Sigmoid colon (tissue), 7 donors: ENCODE measurements at places on chromosomes 12 and 14. TPM values are rescaled to one million over a fixed set of nuclear protein-coding genes. Genes with fewer than 3 reads are reported as not detected.

TMEM19 gene
- total RNA-seq: 10.7 TPM

LIN7A gene
- total RNA-seq: 10.7 TPM

UTP20 gene
- 9.2 TPM for total RNA-seq

DHRS4L2 gene
- total RNA-seq: 15.6 TPM

TEX52 gene
- not detected for total RNA-seq

MIP gene
- not detected for total RNA-seq

NAV3 gene
- total RNA-seq: 6.8 TPM

DNA sequence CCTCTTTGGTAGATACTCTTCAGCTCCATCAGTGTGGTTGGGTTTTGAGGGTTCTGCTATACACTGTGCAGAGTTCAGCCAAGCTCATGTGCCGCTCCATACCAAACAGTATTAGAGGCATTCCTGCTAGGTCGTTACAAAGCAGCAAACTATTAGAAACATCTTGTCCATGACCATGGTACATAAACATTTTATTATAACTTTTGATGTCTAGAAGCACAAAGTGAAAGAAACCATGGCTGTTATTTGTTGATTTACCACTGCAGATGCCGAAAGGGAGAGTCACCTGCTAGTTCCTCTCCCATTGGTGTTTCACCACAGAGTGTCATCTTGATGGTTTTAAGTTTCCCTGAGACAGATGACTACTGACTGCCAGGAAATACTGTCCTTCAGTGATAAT, 242.0 kb downstream of the ADAMTS20 start:
- no peaks in the 10 kb centered on the region for H3K36me3 ChIP-seq
- no peaks in the 10 kb centered on the region for H3K4me1 ChIP-seq
- H3K27me3 ChIP-seq: no peaks in the 10 kb centered on the region
- no peak overlapping the region for H3K27ac ChIP-seq
- H3K4me3 ChIP-seq: no peak overlapping the region

GRCh38 chr14:72906316-72906715, 12.4 kb upstream of the DPF3 start:
- no peak overlapping the region for H3K4me3 ChIP-seq
- H3K27me3 ChIP-seq: no peaks in the 10 kb centered on the region
- no peak overlapping the region for H3K27ac ChIP-seq
- H3K4me1 ChIP-seq: peaks cover 6% of the 10 kb centered on the region

- H3K36me3 ChIP-seq: peaks cover 13% of the 10 kb centered on the region
- H3K27me3 ChIP-seq: no peaks in the 10 kb centered on the region
- H3K27ac ChIP-seq: no peak overlapping the region
- DNase-seq: no peak
Measured at GRCh38 chr12:42360747-42361403, 34.9 kb downstream of the PPHLN1 start.

DNA sequence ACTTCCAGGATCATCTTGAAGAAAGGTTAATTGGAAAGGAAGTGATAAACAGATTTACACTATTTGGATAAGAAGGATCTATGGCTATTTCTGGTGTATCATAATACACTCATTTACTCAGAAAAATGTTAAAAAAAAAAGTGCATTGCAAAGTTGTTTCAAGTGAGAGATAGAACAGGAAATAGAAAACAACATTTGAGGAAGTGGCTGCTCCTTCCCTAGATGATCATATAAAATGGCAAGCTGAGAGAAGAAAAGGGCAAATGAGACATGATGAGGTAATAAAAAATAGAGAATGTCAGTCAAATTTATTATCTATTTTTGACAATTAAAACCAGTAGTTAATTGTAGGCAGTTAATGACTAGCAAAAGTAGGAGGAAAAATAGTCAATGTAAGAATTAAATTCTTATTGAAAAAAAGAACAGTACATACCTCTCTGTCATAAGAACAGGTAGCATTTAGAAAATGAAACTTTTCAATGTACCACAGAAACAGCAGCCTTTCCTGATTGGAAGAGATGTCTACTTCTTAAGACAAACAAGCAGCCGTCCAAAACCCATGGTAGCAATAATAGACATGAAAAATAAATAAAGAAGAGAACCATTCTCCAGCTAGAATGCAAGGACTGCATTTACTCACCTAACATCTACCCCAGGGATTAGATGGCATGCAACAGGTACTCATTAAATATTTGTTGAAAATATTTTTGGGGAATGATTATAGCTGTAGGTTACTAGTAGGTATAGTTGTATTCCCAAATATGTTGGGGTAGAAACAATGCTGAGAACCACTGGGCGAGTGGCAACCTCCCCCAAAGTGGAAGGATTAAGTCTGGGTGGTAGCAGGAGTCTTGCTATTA, 63.9 kb upstream of the GRIP1 start:
- no peaks in the 10 kb centered on the region for H3K27me3 ChIP-seq
- H3K4me3 ChIP-seq: no peak overlapping the region
- peaks cover 22% of the 10 kb centered on the region for H3K4me1 ChIP-seq
- no peaks in the 10 kb centered on the region for H3K36me3 ChIP-seq
- no peak overlapping the region for H3K27ac ChIP-seq
- no peak for DNase-seq

DNA sequence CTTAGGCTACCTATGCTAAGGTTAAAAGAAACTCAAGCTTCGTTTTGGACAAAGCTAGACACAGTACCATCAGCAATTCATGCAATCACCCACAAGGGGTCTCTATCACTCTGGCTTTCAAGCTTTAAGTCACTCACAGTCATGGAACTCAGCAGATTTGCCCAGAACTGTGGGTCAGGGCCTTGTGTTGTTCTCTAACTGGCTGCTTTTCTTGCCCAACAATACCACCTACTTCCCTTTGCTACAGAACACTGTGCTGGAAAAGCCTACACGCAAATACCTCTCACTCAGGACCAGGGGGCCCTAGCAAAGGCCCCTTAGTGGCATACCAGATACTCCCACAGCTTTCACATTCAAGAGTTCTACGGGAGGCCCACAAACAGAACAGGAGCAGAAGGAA, 9.1 kb downstream of the NEMP1 start:
- peak overlapping the region; percentile 82 for H3K27ac ChIP-seq
- H3K4me1 ChIP-seq: peaks cover 25% of the 10 kb centered on the region

- H3K27me3 ChIP-seq: no peaks in the 10 kb centered on the region
- H3K4me1 ChIP-seq: peaks cover 12% of the 10 kb centered on the region
- no peak for DNase-seq
- no peak overlapping the region for H3K27ac ChIP-seq
Measured at GRCh38 chr12:29750131-29750927, 33.4 kb downstream of the TMTC1 start.

- H3K4me3 ChIP-seq: no peak overlapping the region
- no peak for DNase-seq
- H3K27me3 ChIP-seq: no peaks in the 10 kb centered on the region
- no peaks in the 10 kb centered on the region for H3K4me1 ChIP-seq
- no peaks in the 10 kb centered on the region for H3K36me3 ChIP-seq
- no peak overlapping the region for H3K27ac ChIP-seq
Measured at GRCh38 chr14:48805315-48805714, 780.9 kb downstream of the RPS29 start.

DNA sequence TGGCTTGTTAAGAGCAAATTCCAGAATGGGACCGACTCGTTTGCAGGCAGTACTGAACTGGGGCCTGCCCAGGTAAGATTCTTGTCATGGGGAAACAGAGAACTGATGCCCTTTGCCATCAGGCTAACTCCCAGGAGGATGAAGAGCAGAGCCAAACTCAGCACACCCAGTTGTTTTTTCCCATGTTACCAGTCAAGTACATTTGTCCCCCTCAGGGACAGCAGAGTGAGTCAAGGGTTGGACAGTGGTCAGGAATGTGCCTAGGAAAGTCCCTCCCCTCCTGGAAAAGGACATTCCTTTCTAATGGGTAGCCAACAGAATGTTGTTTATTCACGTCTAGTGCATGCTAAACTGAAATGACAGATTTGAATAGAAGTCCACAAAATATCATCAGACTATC, 1.6 kb downstream of the ART4 start:
- H3K4me1 ChIP-seq: no peaks in the 10 kb centered on the region
- peak overlapping the region; percentile 58 for H3K27ac ChIP-seq
- no peaks in the 10 kb centered on the region for H3K27me3 ChIP-seq
- peak; percentile 83 for DNase-seq

DNA sequence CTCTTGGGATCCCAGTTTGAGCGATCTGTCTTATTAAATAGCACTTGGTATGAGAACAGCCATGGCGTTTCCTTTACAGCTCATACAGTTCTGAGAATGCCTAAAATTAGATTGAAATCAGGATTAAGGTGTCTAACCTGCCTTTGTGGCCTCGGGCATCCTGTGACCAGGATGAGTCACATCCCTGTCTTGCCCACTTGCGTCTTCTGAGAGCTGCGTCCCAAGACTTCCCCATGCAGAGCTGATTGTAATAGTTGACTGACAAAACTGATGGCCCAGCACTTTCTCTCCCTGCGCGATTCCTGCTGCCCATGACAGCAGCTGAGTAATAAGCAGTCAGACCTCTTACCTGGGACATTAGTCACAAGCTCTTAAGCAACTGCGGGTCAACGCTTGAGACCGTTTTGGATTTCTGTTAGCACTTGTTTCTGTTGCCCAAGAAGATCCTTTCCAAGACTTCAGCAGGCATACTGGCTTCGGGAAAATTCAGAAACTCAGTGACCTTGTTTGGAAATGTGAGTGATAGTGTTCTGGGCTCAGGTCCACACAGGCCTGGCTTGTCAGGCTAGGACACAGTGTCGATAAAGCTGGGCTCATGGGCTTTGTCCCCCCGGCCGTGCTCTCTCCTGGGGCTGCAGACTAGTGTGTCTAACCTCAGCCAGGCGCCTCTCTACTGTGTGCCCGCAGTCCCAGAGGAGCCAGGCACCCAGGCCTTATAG, 169.9 kb upstream of the HIF1A start:
- H3K4me3 ChIP-seq: no peak overlapping the region
- peak; percentile 83 for DNase-seq
- H3K27me3 ChIP-seq: no peaks in the 10 kb centered on the region
- no peaks in the 10 kb centered on the region for H3K4me1 ChIP-seq
- H3K27ac ChIP-seq: no peak overlapping the region
- H3K36me3 ChIP-seq: no peaks in the 10 kb centered on the region

DNA sequence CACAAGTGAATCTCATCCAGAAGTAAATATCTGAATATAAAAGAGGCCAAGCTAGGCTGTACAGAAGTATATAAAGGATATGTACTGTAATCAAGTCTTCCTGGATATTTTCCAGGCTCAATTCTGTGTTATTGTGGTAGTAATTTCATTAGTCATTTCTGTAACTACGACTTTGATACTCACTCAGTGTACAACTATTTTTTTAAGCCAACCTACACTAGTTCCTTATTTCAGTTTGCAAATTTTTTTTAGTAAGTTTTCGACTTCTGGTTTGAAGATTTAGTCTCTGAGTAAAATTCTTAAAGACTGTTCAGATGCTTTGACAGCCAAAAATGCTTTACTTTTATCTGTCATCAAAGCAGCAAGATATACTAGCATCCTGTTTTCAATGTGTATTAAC, 130.8 kb downstream of the CAPZA3 start:
- peaks cover 13% of the 10 kb centered on the region for H3K4me1 ChIP-seq
- DNase-seq: no peak
- H3K36me3 ChIP-seq: no peaks in the 10 kb centered on the region
- H3K27ac ChIP-seq: no peak overlapping the region
- H3K4me3 ChIP-seq: no peak overlapping the region

DNA sequence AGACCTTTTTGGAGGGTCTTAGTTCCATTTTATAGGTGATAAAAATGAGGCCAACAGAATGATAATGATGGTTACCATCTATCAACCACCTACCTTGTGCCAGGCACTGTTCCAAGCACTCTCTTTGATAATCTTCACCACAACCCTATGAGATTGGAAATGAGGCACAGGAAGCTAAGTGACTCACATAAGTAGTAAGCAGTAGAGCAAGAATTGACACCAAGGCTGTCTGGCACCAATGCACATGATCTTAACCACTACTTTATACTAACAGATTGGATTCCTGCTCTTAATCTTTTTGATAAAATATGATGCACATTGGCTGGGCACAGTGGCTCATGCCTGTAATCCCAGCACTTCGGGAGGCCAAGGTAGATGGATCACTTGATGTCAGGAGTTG, 91.4 kb downstream of the DRAM1 start:
- no peak overlapping the region for H3K27ac ChIP-seq
- H3K4me3 ChIP-seq: no peak overlapping the region
- H3K36me3 ChIP-seq: no peaks in the 10 kb centered on the region
- no peaks in the 10 kb centered on the region for H3K4me1 ChIP-seq

DNA sequence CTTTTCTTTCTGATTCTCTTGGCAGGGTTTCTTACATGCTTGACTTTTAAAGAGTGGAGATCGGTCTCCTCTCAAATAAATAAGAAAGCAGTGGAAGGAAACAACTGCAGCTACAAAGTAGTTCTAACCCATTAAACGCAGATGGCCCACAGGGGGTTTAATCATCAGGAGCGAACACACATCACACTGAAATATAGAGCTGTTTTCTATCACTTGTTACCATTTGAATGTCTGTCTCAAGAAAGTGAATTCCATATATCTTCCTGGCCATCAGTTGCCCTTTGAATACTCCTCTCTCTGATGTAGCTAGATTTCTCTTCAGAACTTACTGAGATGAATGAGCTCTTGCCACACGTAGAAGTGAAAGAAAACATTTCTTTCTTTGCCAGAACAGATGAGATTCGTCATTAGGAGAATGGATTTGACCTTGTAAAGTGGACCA, 29.1 kb downstream of the ALX1 start:
- no peak overlapping the region for H3K4me3 ChIP-seq
- no peak for DNase-seq
- H3K27ac ChIP-seq: no peak overlapping the region
- H3K4me1 ChIP-seq: no peaks in the 10 kb centered on the region
- no peaks in the 10 kb centered on the region for H3K36me3 ChIP-seq

DNA sequence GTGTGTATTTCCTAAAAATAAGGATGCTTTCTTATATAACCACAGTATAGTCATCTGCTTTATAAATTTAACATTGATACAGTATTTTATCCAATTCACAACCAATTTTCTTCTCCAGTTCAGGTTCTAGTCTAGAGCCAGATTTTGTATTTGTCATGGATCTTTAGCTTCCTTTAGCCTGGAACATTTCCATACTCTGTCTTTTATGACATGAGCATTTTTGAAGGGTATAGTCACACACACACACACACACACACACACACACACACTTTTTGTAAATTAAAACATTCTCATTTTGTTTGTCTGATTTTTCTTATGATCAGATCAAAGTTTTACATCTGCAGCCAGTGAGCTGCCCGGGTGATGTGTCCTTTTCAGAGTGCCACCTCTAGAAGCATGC, 25.4 kb downstream of the CGRRF1 start:
- no peak overlapping the region for H3K27ac ChIP-seq
- H3K36me3 ChIP-seq: no peaks in the 10 kb centered on the region
- H3K27me3 ChIP-seq: no peaks in the 10 kb centered on the region
- H3K4me1 ChIP-seq: peaks cover 2% of the 10 kb centered on the region

DNA sequence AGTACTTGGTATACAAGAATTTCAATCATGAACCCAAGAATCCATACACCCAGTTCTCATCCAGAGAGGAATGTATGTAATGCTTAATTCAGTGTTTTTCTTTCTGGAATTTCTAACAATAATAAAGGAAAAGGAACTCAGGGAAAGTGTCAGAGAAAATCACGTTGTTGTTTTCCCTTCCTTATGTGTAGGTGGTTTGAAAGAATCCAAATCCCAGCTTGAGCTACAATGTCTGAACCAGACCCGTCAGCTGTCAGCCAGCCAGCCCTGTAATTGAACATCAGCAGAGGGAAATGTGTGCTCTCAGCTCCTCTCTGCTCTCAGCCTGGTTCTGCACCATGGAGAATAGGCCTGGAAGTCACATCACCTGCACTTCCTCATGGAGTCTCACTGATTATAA, 126.5 kb downstream of the TMEM30B start:
- H3K36me3 ChIP-seq: no peaks in the 10 kb centered on the region
- no peaks in the 10 kb centered on the region for H3K4me1 ChIP-seq
- H3K4me3 ChIP-seq: no peak overlapping the region
- no peaks in the 10 kb centered on the region for H3K27me3 ChIP-seq
- H3K27ac ChIP-seq: no peak overlapping the region
- DNase-seq: no peak

GRCh38 chr14:98177551-98177950, 1094.4 kb downstream of the BCL11B start:
- no peaks in the 10 kb centered on the region for H3K27me3 ChIP-seq
- H3K4me1 ChIP-seq: no peaks in the 10 kb centered on the region
- no peak overlapping the region for H3K27ac ChIP-seq
- DNase-seq: no peak
- H3K36me3 ChIP-seq: no peaks in the 10 kb centered on the region
